Activated naive CD4-positive, alpha-beta T cell treated with anti-CD3 and anti-CD28 coated beads, Interleukin-2, amount 10 ng/mL, durations not matched to agents 5 hours and 36 hours (primary cell): ENCODE measurements at places on chromosomes 3 and 15. TPM values are rescaled to one million over a fixed set of nuclear protein-coding genes. Genes with fewer than 3 reads are reported as not detected.

Gene BBS4
- 8.4 TPM for total RNA-seq

Gene FBXW12
- total RNA-seq: not detected

Gene SPRED1
- total RNA-seq: 0.29 TPM

Gene HDC
- not detected for total RNA-seq

Gene PHLDB2
- 4.6 TPM for total RNA-seq

Gene NRROS
- total RNA-seq: 31.8 TPM

Gene CCR2
- 60.5 TPM for total RNA-seq

Gene ZNF717
- 13.8 TPM for total RNA-seq

Gene OXSR1
- total RNA-seq: 54.5 TPM

Gene ZBTB20
- 12.0 TPM for total RNA-seq

Gene TRIM71
- total RNA-seq: not detected

Gene CELF6
- total RNA-seq: 0.91 TPM

Gene ACAP2
- 65.2 TPM for total RNA-seq

Gene BFSP2
- 0.68 TPM for total RNA-seq

Gene ARGFX
- total RNA-seq: not detected

Gene APOD
- not detected for total RNA-seq
